ENCODE measurements at places on chromosomes 4 and X.

DNA sequence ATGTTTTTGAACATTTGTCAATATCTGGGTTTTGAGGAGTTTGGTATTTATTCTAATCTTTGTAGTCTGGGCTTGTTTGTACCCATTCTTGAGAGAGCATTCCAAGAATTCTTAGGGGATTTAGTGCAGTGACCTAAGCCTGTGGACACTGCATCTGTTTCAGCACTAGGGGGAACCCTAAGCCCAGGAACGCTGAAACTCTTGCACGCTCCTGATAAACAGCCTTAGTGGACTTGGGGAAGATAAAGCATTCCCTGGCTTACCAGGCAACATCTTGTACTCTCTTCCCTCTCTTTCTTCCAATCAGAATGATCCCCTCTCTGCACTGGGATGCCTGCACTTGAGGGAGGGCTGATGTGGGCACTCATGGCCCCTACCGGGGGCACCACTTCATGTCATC lies 654.9 kb upstream of the HTR2C start:
- DNase-seq: no peak

GRCh38 chrX:56812515-56813105 lies 83.6 kb downstream of the NBDY start:
- DNase-seq: peak; percentile 16

DNA sequence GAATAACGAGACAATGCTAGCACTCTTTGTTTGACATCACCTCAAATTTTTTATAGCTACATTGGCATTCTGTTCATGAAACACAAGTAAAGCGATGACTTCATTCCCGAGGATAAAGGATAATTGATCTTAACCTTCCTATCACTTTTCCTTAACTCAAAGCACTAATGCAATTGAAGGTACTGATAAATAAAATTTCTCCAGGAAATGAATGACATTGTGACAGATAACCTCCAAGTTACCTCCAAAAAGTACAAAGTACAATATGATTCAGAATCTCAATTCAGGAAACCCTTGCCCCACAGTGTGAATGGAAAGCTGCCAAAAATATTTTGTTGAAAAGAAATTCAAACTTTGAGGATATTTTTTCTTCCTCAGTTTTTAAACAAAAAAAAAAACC lies 1.8 kb downstream of the PRSS12 start:
- DNase-seq: no peak

DNA sequence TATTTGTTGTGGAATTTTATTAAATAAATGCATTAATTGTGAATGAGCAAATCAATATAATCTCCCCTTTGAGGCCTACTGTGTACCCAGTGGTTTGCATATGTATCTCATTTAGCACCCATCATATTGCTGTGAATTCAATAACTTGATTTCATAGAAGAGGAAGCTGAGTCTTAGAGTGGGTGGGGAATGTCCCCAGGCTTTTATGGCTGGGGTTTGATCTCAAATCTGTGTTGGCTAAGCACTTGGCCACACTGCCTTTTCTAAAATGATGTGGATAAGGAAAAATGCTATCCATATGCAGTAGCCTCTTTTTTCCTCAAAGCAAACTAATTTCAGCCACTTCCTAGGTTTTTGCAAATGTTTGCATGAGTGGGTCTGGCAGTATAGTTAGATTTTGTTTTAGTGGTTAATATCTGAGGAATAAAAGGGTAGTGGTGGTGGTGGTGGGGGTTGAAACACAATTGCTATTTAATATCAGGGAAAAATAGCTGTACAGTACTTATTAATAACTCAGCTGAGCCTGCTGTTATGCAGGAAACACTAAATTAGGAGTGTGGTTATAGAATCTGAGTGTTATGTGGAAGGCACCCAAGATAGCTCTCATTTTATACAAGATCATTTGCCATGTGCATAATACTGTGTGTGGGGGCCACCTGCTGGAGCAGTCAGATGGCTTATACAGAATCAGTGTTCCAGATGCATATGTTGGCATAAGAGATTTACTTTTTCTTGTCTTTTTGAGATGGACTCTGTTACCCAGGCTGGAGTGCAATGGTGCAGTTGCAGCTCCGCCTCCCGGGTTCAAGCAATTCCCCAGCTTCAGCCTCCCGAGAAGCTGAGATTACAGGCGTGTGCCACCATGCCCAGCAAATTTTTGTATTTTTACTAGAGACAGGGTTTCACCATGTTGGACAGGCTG lies 108.0 kb downstream of the TMEM131L start:
- DNase-seq: peak; percentile 77

DNA sequence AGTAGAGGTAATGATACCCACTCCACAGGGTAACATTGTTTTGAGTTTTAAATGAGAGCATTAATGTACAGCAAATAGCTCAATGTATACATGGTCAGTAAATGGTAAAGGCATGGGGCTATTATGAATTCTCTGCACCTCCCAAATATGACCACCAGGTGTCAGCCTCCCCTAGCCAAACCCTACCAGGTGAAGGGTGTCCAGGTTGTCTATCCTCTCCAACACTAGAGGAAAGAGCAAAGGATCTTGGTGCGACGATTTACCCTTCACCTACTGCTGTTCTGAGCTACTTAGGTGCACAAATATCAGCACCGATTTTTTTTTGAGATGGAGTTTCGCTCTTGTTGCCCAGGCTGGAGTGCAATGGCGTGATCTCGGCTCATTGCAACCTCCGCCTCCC lies 26.5 kb upstream of the XIAP start:
- peak; percentile 37 for DNase-seq

DNA sequence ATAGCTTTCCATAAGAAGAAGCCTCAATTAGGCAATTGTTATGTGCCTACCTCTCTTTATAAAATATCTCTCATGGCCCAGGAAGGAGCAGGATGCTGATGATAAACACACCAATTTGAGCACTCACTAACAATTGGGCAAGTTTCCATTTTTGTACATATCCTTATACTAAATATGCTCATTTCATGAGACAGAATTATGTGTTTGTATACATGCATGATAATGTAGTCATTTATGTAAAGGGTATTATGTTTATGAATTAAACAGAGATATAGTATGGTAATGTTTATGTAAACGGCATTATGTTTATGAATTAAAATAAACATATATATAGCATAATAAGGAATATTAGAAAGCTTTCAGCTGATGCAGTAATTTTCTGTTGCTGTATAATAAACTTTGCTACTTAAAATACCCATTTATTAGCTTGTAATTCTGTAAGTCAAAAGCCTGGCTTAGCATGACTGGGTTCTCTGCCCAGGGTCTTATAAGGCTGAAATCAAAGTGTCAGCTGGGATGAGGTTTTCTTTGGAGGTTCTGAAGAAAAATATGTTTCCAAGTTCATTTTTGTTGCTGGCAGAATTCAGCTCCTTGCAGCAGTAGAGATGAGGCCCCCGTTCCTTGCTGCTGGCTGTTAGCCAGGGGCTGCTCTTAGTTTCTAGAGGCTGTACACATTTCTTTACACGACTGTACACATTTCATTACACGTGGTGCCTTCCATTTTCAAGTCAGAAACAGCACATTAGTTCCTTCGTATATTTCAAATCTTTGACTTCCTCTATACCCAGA lies 89.0 kb downstream of the GLRA2 start:
- DNase-seq: no peak

- DNase-seq: no peak
Measured at GRCh38 chr4:147054228-147054872, 108.7 kb upstream of the TTC29 start.

- DNase-seq: no peak
Measured at GRCh38 chr4:2269618-2270163, 7.8 kb upstream of the MXD4 start.

DNA sequence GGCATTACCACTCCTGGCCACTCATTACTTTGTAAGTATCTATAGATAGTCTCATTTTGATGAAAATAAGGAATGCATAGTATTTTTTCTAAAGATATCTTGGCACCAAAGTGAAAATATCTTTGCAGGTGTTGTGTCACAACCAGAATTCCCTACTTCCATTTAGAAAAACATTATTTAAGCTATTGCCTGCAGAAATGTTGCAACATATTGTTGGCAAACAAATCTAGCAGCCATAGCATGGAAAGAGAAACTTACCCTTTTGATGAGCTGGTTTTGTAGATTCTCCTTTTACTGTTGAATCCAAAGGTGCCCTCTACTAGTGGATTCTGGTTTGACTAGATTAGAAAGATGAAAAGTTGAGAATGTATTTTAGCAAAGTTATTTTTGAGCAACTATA lies 138.8 kb downstream of the AREG start:
- DNase-seq: no peak

DNA sequence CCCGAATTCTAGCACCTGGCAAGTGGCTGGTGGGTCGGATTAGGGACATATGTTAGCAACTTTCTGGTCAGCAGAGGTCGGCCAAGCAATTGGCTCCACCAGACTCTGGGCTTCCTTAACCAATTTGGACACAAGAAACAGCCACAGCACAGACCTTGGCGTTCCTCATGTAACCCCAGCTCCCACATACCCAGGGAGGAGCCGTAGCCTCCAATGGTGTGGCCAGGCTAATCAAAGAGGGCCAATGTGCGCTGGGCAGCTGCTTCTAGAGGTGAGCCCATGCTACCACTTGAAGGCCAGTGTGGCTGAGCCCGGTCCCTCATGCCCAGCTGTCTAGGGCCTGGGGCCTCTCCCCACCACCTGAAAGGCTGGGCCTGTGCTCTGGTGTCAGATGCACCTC lies 82.5 kb upstream of the MSX1 start:
- DNase-seq: no peak

DNA sequence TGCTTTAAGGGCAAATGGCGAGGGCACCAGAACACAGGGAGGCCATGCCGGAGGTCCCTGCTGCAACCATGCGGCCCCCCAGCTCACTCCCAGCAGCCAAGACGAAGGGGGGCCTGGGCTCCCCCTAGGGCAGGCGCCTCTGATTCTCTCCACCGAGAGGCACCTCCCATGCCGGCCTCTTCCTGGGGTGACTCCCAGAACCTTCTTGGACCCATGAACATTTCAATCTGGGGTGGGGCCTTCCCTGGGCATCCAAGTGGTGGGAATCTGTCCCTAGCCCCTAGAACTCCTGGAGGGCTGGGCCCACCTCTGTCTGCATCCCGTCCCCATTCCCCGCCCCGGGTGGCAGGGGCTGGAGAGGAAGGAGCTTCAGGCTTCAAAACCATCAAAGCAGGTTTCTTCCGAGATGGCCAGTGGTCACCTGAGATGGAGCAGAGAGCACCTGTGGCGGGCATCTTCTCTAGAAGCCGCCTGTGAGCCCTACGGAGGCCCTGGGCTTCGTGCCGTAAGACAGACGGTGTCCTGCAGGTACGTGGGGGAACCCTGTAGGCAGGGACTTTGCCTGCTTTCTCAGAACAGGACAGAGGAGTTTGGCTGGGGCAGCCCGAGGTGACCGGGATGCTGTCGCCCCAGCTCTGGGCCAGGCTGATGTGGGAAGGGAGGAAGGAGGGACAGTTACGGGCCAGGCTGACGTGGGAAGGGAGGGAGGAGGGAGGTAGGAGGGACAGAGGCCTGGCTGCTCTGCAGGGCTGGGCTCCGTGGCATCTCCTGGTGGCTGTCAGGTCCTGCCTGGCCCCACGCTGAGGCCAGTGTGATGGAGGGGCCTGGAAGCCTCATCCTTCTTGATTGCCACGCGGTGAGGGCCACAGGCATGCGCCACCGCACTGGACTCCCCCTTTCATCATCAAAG lies 6.8 kb upstream of the SLC25A6 start:
- DNase-seq: no peak

DNA sequence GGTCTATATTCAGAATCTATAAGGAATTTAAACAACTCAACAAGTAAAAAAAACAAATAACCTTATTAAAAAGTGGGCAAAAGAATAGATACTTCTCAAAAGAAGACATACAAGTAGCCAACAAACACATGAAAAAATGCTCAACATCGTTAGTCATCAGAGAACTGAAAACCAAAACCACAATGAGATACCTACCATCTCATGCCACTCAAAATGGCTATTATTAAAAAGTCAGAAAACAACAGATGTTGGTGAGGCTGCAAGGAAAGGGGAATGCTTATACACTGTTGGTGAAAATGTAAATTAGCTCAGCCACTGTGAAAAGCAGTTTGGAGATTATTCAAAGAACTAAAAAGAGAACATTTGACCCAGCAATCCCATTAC lies 201.6 kb downstream of the QDPR start:
- no peak for DNase-seq

- DNase-seq: no peak
Measured at GRCh38 chr4:124090021-124090420, 622.5 kb downstream of the ANKRD50 start.

DNA sequence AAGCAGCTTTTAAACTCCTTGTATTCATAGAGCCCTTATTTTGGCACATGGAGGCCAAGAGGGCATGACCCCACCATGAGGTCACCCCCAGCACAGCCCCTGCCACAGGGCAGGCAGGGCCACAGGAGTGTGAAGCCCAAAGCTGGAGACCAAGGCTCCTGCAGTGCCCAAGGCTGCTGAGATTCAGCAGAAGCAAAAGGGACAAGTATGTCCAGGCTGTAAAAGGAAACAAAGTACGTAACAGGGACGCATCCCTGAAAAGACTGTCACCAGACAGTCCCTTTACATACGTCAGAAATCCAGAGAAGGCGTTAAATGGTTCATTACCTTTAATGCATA lies 18.9 kb downstream of the GAK start:
- no peak for DNase-seq

DNA sequence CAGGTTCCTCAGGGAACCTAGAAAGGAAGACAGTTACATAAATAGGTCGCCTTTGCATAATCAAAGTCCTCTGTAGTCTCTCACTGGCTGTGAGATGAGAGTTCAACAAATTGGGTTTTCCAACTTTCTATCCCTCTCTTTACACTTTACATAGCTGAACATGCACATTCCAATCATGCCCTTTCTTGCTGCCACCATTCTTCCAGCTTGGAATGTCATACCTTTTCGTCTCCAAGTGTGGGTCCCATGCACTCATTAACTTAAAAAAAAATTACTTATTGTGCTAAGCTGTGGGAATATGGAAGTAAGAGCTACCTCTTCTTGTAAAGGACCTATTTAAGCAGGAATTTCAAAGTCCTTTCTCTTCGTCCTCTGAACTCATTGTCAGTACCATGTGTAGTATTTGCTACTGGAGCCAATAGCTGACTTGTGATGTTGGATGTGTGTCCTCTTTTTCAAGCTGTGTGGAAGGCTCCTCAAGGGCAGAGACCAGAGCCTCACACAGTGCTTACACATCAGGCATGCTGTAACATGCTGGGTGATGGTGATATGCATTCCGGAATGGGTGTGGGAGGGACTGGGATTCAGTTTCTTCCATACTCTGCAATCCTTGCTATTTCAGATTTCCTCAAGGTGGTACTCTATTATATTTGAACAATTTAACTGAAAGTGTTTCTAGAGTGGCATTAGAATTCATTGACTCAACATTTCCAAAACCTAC lies 7.1 kb downstream of the ENOPH1 start:
- no peak for DNase-seq

Measured in T-cell (primary cell).